Femur (tissue), 1 donor: ENCODE measurements at places on chromosomes 11 and 22.

DNA sequence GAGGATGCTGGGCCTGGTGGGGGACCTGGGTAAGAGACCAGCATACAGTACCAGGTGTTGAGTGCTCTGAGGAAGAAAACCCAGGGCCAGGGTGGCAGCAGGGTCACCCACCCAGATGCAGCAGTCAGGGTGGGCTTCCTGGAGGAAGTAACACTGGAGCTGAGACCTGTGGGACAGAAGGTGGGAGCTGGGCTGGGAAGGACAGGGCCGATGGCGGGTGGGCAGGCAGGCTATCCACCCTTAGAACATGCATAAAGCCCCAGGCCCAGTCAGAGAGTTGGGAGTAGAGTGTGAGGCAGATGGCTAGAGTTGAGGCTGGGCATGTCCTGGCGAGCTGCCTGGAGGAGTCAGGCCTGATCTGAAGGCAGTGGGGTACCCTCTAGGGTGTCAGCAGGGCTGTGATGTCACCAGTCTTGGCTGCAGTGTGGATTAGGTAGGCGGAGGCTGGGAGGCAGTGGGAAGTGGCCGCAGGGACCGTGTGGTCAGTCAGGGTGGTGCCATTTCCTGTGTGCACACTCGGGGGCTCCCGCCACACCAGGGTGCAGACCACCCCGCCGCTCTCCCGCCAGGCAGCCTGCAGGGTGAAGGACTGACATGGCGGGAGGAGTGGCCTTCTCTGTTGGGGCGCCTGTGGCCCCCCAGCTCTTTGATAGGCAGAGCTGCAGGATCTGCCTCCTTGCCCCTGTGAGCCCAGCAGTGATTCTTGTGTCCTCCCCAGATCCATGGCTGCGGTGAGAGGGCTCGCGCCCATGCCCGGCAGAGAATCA is 35.3 kb downstream of the IGHMBP2 start:
- DNase-seq: no peak

- DNase-seq: no peak
These were observed 396.1 kb downstream of the BRD1 start for GRCh38 chr22:49431551-49431950.

DNA sequence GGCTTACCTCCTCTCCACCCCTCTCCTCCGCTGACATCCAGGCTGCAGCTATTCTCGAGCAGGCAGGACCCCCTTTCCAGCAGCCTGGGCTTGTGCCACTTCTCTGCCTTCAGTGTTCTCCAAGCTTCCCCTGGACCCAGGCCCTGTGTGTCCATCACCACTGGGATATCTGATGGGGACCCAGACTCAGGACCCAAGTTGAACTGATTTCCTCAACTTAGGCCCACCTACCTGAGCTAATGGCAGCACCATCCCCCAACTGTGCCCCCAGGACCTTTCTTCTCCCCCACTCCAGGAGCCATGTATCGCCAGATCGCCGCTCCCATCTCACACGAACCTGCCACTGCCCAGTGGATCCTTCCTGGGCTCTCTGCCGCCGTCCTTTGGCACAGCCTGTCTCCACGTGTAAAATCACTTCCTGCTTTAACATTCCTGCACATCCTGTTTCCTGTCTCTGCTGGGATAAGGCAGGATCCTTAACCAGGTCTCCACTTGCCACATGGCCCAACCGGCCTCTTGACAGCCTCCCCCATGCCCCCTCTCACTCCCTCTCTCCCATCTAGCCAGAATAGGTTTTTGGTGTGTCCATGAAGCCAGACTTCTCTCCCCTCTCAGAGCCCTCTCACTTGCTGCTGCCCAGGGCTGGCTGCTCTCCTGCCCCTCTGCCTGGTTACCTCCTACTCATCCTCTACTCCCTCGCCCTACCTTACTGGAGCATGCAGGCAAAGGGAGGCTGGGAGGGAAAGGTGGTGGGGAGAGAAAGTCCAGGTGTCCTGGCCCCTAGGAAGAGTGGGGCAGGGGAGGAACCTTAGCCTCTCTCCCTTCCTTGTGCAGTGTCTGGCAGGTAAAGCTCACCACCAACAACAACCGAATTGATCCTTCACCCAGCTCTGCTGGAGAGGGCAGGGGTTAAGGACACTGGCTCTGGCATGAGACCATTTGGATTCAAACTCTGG is 9.4 kb downstream of the SPATA19 start:
- DNase-seq: no peak

DNA sequence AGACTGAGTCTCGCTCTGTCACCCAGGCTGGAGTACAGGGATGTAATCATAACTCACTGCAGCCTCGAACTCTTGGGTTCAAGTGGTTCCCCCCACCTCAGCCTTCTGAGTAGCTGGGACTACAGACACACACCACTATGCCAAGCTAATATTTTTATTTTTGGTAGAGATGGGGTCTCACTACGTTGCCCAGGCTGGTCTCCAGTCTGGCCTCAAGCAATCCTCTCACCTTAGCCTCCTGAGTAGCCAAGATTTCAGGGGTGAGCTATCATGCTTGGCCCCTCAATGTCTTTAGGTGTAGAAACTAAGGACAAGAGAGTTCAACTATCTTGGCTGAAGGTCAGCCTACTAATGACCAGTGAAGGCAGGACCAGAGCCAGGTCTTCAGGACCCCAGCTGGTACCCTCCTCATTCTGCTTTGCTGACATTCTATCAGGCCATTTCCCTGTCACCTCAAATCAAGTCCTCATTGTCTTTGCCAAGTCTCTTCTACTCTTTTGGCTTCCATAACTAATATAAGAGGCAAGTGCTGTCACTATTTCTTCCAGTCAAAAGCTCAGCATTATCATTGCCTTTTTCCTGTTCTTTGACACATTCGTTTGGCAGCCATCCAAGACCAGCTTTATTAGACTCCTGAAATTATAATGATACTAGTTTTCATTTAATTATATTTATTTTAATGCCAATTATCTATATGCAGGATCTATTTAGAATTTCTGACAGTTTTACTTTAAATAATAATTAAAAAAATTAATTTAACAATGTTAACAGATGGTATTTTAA is 264.2 kb upstream of the PITPNB start:
- no peak for DNase-seq

GRCh38 chr22:31039393-31039792 is 41.7 kb upstream of the SMTN start:
- peak; percentile 77 for DNase-seq

DNA sequence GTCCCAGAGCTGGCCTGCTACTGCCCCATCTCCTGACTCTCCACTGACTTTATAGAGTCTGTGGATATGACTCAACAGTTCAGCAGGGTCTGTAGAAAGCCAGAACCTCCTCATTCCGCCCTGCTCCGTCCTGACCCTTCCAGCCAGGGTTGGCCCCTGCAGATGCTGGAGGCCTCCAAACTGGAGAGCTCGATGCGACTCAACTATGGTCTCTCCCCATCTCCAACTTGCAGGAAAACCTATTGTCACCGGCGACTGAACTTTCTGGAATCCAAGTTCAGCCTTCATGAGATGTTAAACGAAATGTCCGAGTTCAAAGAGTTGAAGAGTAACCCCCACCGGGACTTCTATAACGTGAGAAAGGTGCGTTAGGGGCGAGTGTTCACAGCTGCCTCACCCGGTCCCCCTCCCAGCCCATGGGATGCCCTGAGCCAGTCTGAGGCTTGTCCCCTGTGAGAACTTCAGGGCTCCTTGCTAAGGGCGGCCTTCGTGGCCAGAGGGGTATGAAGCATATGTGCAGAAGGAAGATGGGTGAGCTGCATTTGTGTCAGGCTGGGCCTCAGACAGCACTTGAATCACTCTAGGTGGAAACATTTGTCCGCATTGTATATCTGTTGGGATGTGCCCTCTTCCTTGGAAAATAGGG is 32.1 kb downstream of the AMPD3 start:
- DNase-seq: no peak

DNA sequence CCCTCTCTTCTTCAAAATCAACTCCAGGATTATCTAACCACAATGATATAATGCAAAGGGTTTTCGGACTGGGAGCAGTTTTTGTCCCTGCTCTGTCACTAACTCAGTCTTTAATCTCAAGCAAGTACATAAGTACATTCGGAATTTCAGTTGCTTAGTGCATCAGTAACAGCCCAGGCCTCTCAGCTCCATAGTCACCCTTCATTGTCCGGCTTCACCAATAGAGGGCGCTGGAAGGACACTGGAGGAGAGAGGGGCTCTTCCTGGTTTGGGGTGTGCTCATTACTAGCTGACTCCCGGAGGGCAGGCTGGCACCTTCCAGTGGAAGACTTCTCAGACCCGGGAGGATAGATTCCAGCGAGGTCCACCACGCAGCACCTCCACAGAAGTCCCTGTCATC is 90.4 kb upstream of the PDGFD start:
- DNase-seq: peak; percentile 16

GRCh38 chr11:126109941-126110731 is 47.5 kb upstream of the CDON start:
- DNase-seq: no peak

- DNase-seq: no peak
These were observed 51.3 kb downstream of the AASDHPPT start for GRCh38 chr11:106128740-106129139.

DNA sequence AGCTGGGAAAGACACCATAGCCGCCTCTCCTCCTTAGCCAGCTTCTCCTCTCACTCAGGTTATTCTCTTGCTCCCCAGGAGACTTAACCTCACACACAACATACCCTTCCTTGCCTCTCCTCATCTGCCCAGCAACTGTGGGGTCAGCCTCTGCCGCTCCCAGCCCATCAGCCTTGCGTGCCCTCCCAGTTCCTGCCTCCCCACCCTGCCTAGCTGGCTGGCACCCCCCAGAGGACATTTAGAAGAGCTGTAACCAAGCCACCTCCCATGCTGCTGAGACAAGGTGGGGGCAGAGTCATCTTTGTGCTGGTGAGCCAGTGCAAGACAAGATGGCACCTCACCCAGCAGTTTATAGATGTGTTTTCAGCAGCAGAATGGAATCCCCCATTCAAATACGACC is 38.2 kb downstream of the TOM1 start:
- no peak for DNase-seq

GRCh38 chr22:46043816-46044620 is 67.1 kb upstream of the WNT7B start:
- peak; percentile 25 for DNase-seq

DNA sequence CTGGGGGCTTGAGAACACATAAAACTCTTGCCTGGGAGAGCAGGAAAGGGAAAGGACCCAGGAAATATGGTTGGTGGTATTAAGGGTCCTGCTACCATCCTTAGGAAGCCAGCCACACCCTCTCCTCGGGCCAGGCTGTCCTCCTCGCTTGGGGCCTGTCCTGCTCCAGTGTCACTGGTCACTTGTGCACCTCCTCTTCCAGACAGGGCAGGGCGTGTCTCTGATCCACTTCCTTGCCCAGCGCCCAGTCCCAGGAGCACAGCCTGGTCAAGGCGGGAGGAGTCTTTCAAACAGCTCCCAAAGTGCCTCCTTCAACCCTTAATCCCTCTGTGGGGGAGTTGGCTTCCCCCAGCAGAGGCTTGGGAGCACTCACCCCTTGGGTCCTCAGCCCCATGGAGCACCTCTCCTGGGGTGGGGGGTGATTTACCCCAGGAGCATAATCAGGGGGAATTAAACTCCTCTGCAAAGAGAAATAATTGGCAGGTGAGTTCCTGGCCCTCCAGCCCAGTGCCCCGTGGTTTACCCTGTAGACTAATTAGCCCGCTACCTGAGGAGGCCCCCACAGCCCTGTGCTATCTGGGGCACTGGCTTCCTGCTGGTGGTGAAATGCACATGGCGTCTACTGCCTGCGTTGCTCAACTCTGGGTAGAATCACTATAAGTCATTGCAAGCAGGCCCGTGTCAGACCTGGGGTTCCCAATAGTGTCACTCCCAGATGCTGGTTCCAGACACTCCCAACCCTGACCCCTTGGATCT is 8.0 kb downstream of the TMPRSS6 start:
- DNase-seq: no peak

GRCh38 chr11:65776196-65776595 is 4.6 kb downstream of the AP5B1 start:
- peak; percentile 51 for DNase-seq

DNA sequence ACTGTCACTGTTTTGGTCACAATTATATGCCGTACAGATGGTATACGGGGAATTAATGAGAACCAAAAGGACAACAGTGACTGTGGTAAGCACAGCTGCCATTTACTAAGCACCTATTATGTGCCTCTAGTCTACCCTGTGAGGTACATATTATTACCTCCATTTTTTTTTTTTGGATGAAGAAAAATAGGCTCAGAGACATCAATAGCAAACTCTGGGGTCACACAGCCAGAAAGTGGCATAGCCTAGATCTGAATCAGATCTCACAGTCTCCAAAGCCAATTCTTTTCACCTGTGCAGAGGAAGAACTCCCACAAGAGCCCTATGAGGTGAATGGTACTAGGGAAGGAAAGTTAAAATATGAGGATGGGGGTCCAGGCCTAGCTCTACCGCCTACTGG is 68.9 kb downstream of the USP35 start:
- DNase-seq: no peak

GRCh38 chr22:38026130-38027111 is 30.8 kb upstream of the PICK1 start:
- no peak for DNase-seq

DNA sequence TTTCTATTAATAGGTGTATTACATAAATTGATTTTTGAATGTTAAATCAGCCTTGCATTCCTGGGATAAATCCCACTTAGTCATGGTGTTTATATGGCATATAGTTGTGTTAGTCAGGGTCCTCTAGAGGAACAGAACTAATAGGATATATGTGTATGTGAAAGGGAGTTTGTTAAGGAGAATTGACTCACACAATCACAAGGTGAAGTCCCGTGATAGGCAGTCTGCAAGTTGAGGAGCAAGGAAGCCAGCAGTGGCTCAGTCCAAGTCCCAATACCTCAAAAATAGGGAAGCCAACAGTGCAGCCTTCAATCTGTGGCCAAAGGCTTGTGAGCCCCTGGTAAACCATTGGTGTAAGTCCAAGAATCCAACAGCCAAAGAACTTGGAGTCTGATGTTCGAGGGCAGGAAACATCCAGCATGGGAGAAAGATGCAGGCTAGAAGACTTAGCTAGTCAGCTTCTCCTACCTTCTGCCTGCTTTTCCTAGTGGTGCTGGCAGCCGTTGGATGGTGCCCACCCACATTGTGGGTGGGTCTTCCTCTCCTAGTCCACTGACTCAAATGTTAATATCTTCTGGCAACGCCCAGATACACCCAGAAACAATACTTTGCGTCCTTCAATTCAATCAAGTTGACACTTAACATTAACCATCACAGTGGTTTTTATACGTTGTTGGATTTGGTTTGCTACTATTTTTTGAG is 12.9 kb downstream of the SFI1 start:
- no peak for DNase-seq

DNA sequence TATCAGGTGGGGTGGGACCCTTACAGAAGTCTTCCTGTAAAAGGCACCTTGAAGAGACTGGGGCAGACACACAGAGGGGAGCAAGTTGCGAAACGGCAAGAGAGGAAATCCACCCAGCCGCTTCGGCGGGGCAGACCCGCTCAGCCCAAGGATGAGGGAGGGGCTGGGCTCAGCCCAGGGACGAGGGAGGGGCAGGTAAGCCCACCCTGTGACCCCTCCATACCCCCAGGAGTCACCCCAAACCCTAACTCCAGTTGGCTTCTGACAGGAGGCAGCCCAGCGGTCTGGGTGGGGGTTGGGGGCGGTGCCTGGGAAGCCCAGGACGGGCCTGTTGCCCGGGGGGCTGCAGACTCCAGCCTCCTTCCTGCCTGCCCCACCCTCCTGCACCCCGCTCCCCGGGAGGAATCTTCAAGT is 965 bp downstream of the OSBPL5 start:
- DNase-seq: peak; percentile 33
